ENCODE measurements at places on chromosomes 4 and X.
A peak's percentile ranks its signal among the peaks of the same experiment; 100 is the strongest.

GRCh38 chrX:72021975-72022374, 109.7 kb downstream of the RTL5 start:
- peak; percentile 17 for DNase-seq

- no peak for DNase-seq
These were observed 30.9 kb upstream of the HAND2 start for GRCh38 chr4:173560896-173561295.

DNA sequence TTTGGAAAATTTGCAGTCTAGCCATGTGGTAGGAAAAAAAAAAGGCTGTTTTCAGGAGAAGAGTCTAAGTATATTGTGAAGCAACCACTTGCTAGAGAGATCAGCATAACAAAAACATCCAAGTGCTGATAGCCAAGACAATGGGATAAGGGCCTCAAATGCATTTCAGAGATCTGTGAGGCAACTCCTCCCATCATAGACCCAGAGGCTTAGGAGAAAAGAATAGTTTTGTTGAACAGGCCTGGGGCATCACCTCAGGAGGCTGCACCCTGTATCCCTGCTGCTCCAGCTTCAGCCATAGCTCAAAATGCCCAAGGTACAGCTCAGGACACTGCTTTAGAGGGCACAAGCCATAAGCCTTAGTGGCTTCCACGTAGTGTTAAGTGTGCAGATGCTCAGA, 13.6 kb upstream of the GPR174 start:
- no peak for DNase-seq

DNA sequence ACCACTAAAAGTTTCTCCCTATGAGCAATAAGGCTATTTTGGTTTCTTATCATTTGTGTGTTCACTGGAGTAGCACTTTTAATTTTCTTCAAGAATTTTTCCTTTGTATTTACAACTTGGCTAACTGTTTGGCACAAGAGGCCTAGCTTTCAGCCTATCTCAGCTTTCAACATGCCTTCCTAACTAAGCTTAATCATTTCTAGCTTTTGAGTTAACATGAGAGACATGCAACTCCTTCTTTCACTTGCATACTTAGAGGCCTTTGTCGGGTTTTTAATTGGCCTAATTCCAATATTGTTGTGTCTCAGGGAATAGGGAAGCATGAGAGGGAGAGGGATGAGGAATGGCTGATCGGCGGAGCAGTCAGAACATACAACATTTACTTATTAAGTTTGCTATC, 349.8 kb downstream of the OPHN1 start:
- DNase-seq, result no peak

GRCh38 chrX:150902434-150903109, 4.1 kb upstream of the CD99L2 start:
- no peak for DNase-seq

DNA sequence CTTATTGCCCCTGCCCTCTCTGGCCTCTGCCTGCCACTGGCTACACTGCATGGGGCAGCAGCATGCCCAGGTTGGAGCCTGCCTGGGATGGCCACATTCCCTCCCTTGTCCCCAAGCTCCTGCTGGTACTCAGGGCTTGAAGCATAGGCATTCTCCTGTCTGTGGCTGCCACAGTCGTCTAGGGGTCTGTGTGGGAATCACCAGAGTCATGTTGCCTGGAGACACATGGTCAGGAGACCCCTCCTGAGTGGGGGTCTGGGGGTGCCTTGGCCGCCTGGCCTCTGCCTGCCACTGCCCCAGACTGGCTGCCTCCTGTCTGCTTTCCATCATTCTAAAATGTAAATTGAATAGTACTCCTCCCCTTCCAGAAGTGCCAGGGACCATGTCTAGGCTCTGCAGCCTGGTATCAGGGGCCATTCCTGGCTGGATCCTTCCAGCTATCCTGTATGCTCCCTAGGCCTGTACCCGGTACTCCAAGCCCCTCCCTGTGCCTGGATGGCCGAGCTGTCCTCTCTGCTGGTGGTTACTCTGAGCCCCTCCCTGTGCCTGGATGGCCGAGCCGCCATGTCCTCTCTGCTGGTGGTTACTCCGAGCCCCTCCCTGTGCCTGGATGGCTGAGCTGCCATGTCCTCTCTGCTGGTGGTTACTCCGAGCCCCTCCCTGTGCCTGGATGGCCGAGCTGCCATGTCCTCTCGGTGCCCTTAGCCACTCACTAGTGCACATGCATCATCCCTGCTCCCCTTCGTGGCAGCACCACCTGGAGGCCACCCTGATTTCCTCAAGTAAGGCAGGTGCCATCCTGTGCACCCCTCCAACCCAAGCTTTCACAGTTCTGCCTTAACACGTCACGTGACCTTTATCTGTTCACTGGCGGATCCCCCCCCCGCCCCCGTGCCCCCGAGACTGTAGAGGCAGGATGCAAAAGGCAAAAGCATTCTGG, 5.5 kb upstream of the NKX1-1 start:
- DNase-seq, result no peak

- no peak for DNase-seq
These were observed 169.1 kb upstream of the EPHA5 start for GRCh38 chr4:65839164-65839931.

DNA sequence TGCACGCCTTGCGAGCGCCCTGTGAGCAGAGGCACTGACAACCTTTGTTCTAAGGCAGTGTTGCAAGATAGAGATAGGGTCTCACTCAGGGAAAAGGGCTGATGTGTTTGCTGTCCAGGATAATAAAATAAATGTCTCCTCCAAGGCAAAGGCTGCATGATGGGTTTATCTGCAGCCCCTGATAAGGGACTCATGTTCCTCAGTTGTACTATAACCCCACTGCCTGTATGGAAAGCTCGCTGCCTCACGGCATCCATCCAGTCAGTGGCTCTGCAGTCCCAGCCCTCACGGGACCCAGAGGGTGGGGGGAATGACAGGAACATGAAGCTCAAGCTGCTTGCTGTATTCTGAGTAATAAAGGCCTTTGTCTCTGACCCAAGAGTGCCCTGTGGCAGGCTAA, 22.6 kb downstream of the BCLAF3 start:
- DNase-seq, result no peak

- peak; percentile 28 for DNase-seq
These were observed 14.0 kb upstream of the CDKN2AIP start for GRCh38 chr4:183430317-183430993.

- DNase-seq, result no peak
These were observed 1.3 kb downstream of the AMER1 start for GRCh38 chrX:64204252-64204651.

DNA sequence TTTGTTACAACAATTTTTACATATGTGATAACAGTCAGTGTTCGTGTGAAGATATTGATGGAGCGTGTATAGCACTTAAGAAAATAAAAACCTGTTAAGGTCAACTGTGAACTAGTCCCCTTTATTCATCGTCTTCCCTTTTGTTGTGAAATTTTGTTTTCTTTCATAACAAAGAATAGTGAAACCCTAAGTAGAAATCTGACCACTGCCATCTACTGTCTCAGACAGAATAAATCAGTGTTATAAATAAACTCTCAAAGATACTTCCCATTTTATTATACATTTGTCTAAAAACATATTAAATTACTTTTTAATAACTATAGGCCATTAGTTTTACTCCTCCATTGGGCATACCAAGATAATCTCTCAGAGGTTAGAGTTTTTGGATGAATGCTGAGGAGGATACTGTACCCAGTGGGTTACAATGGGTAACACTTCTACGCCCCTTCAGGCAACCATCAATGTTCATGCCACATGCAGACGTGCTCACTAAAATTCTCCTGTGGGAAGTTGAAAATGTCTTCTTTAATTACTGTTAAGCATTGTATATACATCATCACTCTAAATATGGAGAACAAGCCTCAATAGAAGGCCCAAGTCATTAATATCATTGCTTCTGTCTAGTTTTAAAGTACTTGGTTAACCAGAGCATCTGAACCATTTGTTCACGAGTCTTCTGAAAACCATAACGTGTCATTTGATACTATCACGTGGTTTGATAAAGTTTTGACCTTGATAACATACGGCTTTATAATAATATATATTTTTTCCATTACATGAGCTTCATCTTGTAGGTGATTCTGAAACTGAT, 171.2 kb downstream of the TMA16 start:
- no peak for DNase-seq

GRCh38 chrX:13029887-13030771, 14.3 kb downstream of the FAM9C start:
- DNase-seq, result no peak

- no peak for DNase-seq
These were observed 49.1 kb downstream of the PRKG2 start for GRCh38 chr4:81165861-81166430.

DNA sequence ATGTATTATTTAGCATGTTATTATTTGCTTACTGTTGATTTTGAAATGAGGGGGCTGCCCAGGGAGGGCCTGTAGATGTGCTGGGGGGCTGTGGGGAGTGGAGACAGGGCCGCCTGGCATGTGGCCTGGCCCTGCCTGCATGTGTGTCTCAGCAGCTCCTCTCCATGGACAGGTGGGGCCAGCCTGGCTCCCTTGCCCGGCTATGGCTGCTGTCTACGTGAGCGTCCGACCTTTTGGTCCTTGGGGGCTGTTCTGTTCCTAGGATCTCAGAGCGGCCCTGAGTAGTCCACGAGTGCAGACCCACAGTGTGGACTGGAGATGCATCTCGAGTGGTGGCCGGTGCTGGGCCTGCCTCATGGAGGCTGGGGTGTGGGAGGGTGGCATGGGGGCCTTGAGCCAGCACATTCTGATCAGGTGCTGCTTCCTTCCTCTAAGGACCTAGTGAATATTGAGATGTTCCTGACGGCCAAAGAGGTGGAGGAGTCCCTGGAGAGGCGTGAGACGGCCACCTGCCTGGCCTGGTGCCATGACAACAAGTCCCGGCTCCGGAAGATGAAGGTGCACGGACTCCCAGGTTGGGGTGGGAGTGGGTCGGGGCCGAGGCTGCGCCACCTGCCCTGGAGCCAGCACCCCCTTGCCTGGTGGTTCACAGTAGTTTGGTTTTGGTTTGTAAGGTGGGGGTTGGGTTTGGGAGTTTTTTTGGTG, 24.9 kb upstream of the UVSSA start:
- DNase-seq, result no peak

All from activated CD4-positive, alpha-beta T cell treated with anti-CD3 and anti-CD28 coated beads, Interleukin-2, Interleukin-6, amounts not matched to agents 100 ng/mL and 50 ng/mL, durations not matched to agents 16 hours and 8 hours (primary cell).